Smooth muscle cell of the brain vasculature (primary cell): ENCODE measurements at places on chromosomes 11 and 22.

DNA sequence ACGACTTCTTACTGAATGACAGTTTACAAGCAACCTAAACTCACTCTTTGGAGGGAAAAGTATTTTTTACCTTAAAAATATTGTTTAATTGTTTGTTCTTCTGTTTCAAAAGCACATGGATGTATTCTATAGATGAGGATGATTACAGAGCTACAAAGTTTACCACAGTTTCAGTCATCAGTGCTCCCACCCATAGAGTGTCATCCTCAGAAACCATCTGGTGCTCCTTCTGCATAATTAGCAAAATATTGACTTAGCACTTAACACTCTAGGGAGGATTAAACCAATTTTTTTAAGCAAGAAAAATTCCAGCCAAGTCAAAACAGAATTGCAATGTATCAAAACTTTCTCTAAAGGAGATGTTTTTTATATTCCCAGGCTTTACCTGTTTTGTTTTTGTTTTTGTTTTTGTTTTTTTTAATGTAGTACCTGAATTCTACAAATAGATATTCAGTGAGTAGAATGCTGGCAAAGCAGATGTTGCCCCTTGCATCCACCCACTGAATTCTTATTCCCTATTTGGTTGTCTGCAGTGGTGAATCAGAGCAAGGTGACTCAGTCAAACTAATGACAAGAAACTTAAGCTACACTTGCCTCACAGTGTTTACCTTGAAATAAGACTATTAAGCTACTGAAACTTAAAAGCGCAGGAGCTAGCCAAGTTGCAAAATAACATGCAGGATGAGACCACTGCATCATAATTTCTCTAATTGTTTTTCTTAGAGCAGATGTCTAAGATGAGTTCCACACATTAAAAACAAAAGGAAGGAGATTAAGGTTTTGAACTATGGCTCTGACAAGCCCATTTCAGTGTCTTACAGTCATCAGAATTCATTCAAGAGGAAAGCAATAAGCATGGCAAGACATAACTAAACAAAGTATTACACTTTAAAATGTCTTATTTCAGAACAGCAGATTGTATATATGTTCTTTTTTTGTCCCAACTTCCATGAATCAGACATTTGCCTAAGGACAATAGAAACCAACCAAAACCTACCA, 155.1 kb upstream of the SOX6 start:
- DNase-seq, result no peak

DNA sequence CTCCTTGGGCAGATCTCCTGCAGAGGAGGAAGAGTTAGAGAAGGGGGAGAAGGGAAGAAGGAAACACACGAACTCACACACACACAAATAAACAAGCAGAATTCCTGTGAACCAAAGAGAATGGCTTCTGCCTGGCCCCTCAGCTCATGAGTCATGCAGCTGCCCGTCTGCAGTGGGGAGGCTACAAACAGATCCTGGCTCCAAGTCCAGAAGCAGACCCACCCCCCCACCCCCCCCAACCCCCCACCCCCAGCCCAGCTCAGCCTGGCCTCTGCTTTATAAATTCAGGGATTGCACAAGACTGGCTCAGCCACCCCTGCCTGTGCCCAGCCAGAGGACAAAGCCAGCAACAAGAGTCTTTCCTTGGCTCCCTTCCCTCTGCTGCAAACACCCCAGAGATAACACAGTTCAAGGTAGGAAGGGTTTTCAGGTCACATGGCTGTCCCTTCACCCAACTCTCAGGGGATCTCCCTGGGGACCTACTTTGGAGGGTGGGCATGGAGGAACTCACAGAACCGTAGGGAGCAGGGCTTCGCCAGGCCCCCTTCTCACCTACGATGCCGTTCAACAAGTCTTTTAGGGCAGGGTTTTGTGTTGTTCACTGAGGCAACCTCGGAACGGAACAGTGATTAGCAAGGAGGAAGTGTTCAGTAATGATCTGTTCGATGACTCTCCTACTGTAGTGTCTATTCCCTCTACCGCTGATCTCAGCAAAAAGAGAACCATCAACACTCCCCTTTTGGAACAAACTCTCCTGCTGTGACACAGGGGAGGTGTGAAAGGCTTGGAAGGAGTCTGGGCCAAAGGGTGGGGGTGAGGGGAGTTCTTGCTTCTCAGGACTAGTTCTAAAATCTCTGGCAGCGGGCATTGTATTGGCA, 35.5 kb downstream of the RPL27A start:
- peak; percentile 80 for DNase-seq

- DNase-seq, result no peak
Observed at GRCh38 chr11:11095831-11096723, 238.2 kb upstream of the ZBED5 start.

DNA sequence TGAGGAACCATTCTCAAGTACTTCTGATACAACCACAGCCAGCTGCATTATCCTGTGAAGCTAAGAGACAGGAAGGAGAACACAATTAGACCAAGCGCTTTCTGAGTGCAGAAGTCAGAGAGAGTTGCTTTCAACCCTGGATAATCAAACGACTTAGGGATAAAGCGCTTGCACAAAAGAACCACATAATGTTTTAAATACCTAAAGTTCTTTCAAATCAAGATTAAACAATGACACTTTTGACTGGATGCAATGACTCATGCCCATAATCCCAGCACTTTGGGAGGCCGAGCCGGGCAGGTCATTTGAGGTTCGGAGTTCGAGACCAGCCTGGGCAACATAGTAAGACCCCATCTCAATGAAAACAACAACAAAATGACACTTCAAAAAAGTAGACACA, 145.1 kb downstream of the SWAP70 start:
- no peak for DNase-seq

DNA sequence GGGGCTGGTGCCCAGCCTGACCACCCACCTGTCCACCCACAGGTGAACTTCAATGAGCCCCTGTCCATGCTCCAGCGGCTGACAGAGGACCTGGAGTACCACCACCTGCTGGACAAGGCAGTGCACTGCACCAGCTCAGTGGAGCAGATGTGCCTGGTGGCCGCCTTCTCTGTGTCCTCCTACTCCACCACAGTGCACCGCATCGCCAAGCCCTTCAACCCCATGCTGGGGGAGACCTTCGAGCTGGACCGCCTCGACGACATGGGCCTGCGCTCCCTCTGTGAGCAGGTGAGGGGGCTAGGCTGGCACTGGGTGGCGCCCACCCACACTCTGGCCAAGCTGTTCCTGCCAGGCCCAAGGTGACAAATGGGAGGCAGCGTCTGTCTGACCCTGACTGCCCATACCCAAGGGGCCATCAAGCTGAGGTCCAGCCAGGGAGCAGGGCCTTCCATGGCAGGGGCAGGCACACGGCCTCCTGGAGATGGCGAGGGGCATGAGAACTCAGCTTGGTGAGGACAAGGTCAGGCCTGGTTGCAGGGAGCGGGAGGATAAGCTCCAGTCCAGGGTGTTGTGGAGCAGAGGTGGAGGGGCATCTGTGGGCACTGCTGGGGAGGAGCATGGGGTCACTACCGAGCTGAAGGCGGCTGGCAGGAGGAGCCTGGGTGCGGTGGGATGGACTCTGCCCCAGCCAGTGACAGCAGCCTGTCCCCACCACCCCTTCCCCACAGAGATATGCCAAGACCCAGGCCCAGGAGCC, 77.7 kb downstream of the MORC2 start:
- DNase-seq, result no peak

GRCh38 chr11:24408202-24408601, 88.7 kb upstream of the LUZP2 start:
- no peak for DNase-seq

- DNase-seq, result no peak
Observed at GRCh38 chr11:86681483-86681756, 9.0 kb upstream of the ME3 start.
